ENCODE measurements at places on chromosomes 5 and 9.

DNA sequence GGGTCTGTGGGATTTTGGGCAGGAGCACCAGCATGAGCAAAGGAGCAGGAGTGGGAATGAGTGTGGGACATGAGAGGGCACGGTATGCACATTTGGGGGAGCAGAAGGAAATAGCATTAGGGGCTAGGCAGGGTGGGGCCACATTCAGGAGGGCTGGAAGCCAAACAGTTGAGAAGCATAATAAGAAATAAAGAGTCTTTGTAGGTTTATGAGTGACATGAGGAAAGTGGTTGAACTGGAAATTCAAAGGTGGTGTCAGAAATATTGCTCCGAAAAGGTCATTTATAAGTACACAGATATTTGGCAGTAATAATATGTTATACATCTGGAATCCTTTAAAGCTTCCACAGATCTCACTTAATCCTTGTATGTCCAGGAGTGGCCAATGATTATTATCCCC lies 26.4 kb downstream of the ARHGEF28 start:
- DNase-seq = no peak

DNA sequence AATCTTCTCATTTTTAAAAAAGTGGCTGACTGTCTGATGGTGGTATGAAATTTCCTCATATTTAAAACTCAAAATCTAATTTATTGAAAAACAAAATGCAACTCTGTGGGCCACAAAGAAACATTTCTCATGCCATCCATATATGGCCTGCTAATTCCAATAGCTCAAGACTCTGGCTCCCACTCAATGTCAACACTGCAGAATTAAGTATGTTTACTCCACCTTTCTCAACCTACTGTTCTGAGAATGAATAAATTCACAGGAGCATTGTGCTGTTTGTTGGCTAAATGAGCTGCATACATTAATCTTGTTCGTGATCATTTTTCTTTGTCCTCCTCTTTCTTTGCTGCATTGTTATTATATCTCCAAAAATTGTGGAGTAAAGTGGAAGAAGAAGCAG lies 79.5 kb upstream of the GABRG2 start:
- DNase-seq = no peak

GRCh38 chr5:6541256-6542013 lies 91.4 kb downstream of the NSUN2 start:
- DNase-seq = no peak

DNA sequence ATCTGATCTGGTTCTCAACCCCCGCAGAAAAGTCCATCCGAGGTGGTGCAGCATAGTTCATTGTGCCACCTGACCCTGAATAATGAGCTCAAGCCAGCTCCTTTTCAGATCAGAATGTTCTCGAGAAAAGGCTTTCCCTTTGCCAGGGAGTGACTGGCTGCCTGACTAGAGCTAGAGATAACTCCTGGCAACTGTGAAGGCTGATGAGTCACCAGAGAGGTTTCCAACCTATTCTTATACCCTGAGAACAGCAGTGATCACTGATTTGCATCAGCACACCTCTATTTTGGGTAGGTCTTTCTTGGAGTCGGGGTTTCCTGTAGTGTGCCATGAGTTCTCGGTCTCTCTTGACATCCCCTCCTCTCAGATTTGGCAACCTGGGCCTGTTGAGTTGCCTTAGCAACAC lies 127.9 kb downstream of the PIK3R1 start:
- DNase-seq = no peak

DNA sequence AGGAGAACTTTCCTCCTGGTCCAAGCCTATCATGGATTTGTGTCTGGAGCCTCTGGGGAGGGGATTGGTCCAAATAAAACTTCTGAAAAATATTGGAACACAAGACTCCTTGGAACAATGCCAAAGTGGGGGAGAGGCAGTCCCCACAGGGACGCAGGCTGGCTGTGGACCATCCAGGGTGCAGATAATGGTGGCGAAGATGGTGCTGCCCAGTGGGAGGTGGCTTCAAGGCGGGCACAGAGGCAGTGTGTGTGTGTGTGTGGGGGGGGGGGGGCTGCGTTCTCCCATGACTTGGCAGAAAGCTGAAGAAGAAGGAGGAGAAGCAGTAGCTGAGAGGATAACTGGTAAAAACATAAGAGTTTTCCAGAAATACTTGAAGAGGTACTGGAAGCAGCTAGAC lies 186.4 kb downstream of the MELK start:
- no peak for DNase-seq

- no peak for DNase-seq
Measured at GRCh38 chr5:125492977-125493376, 746.5 kb upstream of the ZNF608 start.

DNA sequence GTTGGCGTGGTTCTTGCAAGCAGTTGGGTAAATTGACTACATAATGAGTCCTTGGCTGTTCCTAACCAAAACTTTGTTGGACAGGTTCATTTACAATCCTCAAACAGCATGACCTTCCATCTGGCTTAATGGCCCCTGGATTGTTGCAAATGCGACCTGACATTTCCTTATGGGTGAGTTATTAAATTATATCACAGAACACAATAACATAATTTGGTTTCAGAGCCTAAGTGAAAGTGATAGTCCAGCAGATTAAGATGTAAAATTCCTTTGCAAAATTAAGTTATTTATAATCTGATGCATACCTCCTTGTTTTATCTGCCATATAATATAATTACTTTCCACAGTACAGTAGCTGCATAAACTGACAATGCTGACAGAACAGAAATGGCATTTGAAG lies 224.4 kb downstream of the TUSC1 start:
- DNase-seq = no peak

GRCh38 chr5:145681686-145682085 lies 153.5 kb downstream of the PRELID2 start:
- peak; percentile 81 for DNase-seq

- DNase-seq = no peak
Measured at GRCh38 chr5:158119961-158120723, 261.2 kb upstream of the CLINT1 start.

DNA sequence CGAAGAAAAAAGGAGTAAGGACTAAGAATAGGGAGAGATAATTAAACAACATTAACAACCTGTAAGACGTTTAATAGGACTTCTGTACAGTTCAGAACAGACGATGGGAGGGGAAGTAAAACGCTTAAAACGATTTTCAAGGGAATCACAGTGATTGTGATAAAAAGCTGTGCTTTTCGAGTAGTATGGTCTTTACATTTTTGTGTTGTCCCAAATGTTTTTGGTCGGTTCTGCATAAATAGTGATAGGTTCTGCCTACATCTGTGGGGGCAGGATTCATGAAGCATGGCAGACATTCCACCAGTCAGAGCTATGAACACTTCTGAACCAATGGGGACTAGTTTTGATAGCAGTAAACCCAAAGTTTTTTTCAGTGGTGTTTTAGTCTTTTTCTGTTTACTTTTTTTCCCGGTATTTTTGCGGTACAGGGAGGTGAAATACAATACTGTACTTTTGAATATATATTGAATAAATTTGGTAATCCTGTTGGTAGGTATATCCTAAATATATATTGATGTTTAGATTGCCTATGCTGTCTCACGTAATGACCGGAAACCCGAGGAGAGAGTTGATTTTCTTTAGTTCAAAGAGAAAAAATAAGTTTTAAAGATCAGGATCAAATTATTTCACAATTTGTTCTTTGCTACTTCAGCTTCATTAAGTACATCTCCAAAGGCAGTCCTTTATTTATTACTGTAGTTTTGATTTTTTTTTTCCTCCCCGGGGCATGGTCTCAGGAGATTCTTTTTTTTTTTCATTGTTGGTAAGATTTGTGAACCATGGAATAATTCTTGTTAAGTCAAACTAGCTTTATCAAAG lies 1.3 kb downstream of the ERBIN start:
- DNase-seq = peak; percentile 16

DNA sequence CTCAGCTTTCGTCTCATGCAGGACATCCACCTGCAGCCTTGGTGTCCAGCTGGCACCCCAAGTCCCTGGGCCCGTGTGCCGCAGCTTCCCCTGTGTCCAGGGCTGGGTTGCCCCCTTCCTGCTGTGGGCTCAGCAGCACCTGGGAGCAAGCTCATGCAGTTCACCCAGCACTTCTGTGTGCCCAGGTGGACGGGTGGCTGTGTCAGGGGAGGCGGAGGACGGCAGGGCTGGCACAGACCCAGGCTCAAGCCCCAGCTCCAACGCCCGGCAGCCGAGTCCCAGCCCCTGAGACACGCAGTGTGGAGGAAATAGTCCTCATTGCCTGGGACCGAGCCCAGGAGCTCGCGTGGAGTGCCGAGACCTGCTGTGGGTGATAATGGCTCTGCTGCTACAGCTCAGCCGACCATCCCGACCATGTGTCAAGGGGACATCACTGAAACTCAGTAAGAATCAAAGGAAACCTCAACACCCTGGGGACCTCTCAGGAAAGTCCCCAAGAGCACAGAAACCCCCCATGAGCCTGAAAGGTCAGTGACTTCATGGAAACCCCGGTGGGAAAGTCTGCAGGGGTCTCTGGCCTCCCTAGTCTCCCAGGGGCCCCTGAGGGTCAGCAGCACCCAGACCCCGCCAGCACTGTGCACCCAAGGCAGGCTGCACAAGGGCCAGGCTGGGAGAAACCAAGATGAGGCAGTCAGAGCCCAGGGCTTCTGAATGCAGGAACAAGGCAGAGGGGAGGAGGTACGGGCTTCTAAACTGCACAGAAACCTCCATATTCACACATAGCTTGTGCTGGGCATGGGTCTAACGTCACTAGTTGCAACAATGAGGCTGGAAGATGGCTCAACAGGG lies 38.8 kb downstream of the LPCAT1 start:
- DNase-seq = no peak

DNA sequence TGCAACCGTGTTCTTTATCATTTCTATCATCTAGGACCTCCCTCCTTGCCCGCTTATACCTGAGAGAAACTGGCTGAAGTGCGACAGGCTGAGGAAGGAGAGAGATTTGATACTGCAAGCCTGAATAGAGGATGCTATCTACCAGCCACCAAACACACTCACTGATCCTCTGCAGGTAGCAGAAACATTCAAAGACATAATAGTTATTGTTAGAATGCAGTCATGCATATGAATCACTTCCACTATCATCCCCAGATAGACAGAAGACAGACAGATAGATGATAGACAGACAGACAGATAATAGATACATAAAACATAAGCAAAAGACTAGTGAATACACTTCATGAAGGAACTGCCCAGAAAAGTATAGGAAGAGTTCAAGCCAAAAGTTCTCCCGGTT lies 32.9 kb downstream of the FAM81B start:
- no peak for DNase-seq

DNA sequence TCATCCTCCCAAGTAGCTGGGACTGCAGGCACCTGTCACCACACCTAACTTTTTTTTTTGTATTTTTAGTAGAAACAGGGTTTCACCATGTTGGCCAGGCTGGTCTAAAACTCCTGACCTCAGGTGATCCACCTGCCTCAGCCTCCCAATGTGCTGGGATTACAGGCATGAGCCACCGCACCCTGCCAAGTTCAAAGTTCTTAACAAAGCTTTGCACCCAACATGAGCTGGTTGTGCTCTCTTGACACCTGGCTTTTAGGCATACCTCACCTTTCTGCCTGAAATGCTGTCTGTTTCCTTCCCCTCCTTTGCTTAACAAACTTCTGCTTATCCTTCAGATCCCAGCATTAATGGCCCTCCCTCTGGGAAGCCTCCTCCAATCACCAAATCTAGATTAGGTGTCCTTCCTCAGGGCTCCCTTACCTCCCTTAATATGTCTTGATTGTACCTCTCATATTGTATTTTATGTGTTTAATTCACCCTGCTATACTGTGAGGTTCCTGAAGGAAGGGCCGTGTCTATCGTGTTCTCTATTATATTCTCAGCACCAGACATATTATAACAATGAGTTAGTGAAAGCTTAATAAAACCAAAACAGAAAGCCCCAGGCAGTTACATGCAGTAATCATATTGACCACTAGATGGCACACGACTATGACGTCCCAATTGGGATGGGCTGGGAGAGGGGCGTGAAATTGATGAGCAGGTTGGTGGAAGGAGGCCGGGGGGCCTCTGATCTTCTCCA lies 62.9 kb upstream of the PPARGC1B start:
- peak; percentile 60 for DNase-seq

- no peak for DNase-seq
Measured at GRCh38 chr5:65874241-65874640, 52.1 kb upstream of the ERBIN start.

GRCh38 chr5:89729623-89730301 lies 679.8 kb downstream of the CETN3 start:
- no peak for DNase-seq

- peak; percentile 11 for DNase-seq
Measured at GRCh38 chr9:109467936-109468335, 30.2 kb downstream of the PTPN3 start.

- peak; percentile 62 for DNase-seq
Measured at GRCh38 chr9:137672907-137673791, 54.3 kb downstream of the EHMT1 start.

- no peak for DNase-seq
Measured at GRCh38 chr9:124014211-124014955, 2.8 kb downstream of the LHX2 start.

DNA sequence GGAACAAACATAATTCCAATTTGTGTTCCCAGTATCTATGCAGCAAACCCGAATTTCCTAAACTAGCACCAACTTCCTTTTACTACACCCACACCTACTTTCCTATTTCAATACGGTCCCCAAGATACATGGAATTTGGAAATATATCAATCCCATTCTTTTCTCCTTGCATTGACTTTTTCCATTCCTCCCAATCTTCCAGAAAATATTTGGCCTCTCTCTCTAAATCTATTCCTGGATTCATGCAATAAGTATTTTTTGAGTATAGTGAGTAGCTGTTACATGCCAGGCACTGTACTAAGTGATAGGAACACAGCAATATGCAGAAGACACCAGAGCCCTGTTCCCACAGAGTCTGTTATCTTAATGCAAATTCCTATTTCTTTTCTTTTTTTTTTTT lies 216.2 kb upstream of the PIK3R1 start:
- no peak for DNase-seq

GRCh38 chr5:75885849-75886596 lies 168.8 kb upstream of the POC5 start:
- no peak for DNase-seq

DNA sequence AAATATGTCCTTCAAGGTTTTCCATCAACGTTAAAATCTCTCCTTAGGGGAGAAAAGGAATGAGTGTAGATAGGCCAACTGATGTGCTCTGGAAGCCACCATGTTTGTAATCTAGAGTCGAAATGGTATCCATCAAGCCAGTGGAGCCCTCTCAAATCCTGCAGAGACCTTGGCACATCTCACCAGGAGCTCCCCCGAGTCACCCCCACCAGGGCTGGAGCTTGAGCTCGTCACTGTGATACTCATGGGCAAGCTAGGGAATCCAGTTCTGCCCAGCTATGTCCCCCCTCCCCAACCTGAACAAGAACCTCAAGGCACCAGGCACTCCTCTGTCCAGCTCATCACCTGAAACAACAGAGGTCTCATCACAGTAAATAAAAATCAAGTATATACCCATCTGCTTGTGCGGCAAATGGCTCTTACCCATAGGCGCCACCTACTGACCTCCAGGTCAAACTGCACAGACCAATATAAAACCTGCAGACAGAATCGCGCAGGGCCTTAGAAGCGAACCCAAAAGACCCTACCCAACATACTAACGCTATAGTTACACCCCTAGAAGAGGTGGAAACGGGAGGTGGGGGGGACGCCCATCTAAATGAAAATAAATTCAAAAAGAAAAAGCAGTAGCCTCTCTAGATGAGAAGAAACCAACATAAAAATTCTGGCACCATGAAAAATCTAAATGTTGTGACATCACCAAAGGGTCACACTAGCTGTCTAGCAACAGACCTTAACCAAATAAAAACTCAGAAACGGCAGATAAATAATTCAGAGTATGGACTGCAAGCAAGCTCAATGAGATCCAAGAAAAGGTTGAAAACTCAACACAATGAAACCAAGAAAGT lies 75.0 kb downstream of the TTC39B start:
- no peak for DNase-seq

- no peak for DNase-seq
Measured at GRCh38 chr5:177008716-177009115, 2.1 kb upstream of the UIMC1 start.

GRCh38 chr5:66958980-66959641 lies 237.5 kb downstream of the CD180 start:
- no peak for DNase-seq

Measured in CD14-positive monocyte (primary cell).